ENCODE measurements at places on chromosomes 5 and 9.

DNA sequence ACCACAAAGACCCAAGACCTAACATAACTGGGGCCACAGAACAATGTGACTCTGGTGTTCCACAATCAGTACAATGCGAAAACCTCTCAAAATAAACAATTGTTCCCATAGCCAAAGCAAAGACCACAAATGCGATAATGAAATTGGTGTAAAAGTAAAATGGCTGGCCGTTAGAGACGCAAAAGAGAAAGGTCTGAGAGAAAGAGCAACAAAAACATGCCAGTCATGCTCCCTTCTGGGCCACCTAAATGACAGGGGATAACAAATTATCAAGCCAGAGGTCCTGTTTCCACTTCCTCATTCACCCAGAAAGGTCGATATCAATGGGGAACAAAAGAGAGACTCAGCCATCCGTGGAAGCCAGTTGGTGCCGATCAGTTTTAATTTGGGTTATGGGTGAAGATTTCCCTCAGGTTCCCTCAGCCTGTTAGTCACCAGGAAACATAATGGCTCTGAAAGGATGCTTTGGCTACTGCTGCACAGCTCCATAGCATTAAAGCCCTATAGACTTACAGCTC is 9.2 kb upstream of the CFAP95 start:
- no peak for DNase-seq

GRCh38 chr5:61402244-61402823 is 70.3 kb downstream of the ZSWIM6 start:
- no peak for DNase-seq

- DNase-seq: peak; percentile 30
Observed at GRCh38 chr5:52837068-52837467, 49.4 kb downstream of the ITGA1 start.

GRCh38 chr9:129938291-129938979 is 103.2 kb downstream of the USP20 start:
- DNase-seq: peak; percentile 10

- DNase-seq: no peak
Observed at GRCh38 chr9:116049456-116049855, 104.1 kb upstream of the PAPPA start.

DNA sequence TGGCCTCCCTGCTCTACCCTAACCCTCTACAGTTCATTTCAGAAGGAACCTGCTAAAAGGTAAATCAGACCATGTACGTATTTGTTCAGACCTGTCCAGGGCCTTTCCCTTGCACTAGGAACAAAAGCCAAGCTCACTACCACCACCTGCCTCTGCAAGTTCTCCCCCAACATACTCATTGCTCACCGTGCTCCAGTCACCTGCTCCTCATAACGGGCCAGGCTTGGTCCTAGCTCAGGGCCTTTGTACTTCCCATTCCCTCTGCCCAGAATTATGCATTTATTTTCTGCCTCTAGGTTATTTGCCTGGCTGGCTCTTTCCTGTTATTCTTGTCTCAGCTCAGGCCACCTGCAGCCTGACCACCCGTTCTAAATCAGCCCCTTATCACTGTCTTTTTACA is 4.8 kb upstream of the FGF1 start:
- DNase-seq: no peak

DNA sequence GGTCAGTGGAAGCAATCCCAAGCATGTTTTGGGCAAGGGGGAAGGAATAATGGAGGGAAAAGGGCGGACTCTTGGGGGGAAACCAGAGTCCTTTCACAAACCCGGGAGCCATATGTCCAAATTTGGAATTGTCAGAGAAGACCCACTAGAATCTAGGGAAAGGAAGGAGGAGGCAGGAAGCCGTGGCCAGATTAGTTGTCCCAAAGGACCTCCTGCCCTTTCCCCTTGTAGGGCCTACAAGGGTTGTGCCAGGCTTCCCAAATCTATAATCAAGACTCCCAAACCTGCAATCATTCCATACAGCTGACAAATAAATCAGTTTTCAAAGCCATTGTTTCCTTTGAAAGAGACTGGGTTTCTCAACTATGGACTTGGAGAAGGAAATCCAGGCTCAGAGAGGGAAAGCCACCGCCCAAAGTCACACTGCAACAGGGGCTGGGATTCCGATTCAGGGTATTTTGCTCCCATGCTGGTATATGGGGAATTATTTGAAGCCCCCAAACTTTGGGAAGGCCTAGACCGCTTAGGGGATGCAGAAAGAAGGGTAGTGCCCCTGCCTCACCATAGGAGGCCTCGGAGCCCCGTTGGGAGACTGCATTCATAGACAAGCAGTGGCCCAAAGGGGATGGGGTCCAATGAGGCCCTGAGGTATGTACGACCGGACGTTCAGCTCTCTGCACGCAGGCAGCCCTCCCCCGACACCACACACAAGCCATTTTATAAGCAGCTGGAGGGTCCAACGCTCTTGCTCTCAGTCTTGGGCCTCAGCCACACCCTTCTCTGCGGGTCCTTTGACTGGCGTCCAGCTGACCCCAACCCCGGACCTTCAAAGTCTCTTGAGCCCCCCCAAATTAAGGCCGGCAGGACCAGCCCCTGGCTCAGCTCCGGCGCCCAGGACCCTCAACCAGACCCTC is 815 bp downstream of the ANXA6 start:
- no peak for DNase-seq

DNA sequence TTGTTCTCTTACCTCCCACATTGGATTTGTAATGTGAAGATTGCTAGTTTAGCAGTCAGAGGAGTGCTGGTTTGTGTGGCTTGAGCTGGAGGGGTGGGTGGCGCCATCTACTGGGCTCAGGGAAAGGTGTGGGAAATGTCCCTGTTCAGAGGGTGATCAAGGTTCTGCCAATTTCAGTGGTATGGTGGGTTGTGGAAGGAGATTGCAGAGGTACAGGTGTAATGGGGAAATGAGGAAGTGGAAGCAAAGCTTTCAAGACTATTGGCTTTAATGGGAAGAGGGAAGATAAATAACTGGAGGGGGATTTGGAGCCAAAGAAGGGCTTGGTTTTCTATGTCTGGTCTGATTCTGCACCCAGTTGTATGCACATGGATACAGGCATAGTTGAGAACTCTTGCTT is 76.4 kb downstream of the OSMR start:
- DNase-seq: peak; percentile 73

DNA sequence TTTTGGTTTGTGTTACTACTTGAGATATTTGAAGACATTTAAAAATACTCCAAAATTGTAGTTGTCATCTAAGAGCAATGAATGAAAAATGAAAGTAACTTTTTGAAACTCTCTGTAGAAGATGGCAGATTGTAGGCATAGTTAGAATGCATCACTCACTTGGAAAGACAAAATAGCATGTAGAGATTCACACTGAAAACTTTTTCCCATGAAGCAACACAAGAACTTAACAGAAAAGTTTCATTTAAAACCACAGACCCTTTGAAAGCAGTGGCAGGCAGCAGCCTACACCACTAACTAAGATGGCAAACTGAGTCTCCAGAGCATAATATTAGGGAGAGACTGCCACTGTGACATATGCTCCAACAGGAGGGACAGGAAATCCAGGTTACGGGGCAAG is 18.9 kb upstream of the FAM174A start:
- no peak for DNase-seq

GRCh38 chr5:175868996-175869638 is 2.3 kb upstream of the CPLX2 start:
- no peak for DNase-seq

DNA sequence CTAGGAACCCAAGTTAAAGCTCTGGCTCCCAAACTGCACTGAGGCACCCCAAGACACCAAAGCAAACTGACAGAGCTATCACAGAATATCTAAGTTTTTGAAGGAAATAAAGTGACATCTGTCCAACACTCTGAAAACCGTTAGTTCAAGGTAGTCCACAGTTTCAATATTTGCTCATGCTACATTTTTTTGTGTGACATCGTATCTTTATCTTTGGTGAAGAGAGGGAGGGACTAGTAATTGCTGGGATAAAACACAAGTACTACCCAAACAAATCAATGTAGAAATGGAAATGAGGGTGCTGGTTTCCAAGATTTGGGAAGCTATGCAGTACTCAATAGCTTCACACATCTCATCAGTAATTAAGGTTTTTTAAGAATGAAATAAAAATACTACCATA is 20.6 kb downstream of the LIFR start:
- no peak for DNase-seq

- peak; percentile 81 for DNase-seq
Observed at GRCh38 chr9:130837002-130837511, 2.0 kb downstream of the ABL1 start.

DNA sequence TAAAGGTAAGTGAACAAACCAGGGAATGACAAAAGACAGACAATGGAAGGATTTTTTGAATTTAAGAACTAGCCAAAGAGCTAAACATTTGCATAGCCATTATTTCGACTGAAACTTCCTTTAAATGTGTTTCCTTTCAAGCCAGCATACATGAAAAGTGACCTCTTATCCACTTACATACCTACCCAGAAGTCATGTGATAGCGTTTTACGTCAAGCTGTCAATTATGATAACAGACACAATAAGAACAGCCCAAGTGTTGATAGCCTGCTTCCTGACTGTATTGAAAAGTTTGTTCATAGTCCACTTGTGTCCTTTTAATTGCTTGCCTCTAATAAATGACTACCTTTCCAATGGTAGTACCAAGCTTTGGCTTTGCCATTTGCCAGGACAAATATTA is 206.0 kb downstream of the NFIB start:
- DNase-seq: no peak

- DNase-seq: no peak
Observed at GRCh38 chr5:62596096-62596495, 17.5 kb downstream of the LRRC70 start.

- DNase-seq: no peak
Observed at GRCh38 chr5:133029416-133029815, 3.1 kb upstream of the ZCCHC10 start.

GRCh38 chr5:91928754-91929521 is 545.8 kb upstream of the ARRDC3 start:
- no peak for DNase-seq

GRCh38 chr9:109086221-109086620 is 33.5 kb downstream of the TMEM245 start:
- peak; percentile 14 for DNase-seq

DNA sequence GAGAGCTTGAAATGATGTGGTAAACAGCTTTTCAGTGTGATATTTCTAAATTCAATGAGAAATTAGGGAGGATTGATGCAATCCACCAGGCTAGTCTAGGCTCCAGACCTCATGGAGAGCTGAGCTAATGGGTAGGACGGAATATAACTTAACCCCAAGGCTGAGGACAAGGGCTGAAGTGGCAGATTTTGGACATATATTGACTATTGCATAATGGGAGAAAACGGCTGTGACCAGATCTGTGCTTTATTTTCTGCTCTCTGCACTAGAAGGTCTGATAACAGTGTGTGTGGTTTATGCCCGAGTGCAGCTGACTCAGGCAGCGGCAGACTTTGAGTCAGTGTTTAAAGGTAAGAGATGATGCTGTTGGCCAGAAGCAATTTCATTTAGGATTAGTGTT is 70.6 kb downstream of the ACTBL2 start:
- DNase-seq: peak; percentile 19

DNA sequence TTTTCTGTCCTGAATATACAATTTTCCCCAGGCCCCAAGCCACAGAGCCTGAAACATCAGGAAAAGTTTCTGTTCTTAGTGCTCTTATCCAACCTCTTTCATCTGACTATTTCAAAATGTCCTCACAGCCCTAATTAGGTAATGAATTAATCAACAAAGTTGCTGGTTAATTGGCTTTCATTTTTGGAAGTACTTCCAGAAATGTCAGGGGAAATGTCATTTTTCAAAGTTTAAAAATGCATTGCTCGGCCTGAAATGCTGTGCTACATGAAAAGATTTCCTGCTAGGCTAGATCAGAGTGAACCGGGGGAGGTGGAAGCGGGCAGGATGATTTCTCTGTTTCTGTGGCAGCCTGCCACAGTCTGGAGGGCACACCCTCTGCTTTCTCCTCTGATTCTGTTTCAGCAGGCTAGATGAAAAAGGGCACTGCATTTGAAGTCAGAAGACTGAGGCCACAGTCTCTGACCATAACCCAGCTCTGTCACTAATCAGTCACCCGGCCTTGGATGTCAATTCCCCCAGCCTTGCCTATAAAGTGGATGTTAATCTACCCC is 55.9 kb upstream of the BARX1 start:
- DNase-seq: no peak

- no peak for DNase-seq
Observed at GRCh38 chr5:2201421-2201820, 318.7 kb upstream of the IRX4 start.

DNA sequence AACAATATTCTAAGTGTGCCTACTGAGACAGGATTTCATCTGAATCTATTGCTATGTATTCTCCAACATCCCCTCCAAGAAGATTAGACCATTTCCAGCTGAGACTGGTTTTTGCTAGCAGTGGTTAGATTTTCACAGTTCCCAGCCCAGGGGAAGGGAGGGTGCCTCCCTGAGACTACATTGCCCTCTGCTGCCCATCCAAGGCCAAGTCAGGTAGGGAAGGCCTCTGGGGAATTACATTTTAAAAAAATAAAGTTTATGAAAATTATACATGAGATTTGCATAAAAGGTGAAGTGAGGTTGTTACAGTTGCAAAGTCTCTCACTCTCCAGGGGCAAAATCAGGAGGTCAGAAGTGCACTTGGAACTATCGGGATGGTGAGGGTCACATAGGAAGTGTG is 28.0 kb upstream of the SYK start:
- no peak for DNase-seq

DNA sequence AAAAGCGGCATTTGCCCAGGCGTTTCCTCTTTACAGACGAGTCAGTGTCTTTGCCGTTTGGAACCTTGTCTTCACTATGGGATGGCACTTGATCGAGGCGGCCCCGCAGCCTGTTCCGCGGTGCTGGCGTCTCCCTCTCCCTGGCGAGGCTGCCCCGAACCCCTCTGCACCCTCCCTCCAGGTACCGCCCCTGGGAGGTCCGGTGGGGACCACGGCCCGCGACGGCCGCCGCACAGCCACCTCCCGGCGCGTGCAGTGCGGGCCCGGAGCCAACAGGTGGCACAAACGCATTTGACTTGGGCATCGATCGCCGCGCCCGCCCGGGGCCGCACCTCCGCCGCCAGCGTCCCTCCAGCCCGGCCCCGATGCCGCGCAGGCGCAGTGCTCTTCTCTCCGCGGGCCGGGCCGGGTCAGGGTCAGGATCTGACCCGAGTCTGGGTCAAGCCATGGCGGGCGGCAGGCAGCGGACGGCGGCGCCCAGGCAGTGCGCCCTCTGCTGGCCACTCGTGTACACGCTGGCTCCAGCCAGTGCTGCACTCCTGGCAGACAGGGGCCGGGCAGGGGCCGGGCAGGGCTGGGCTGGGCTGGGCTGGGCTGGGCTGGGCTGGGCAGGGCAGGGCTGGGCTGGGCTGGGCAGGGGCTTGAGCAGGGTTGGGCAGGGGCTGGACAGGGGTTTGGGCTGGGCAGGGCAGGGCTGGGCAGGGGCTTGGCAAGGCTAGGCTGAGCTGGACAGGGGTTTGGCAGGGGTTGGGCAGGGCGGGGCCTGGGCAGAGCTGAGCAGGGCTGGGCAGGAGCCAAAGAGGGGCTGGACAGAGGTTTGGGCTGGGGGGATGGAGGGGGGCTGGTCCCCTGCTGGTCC is 155.8 kb upstream of the IRX4 start:
- DNase-seq: peak; percentile 75

- DNase-seq: no peak
Observed at GRCh38 chr5:56302027-56302426, 68.9 kb upstream of the ANKRD55 start.
